T-helper 17 cell (primary cell): ENCODE measurements at places on chromosomes 3 and 15. TPM values are rescaled to one million over a fixed set of nuclear protein-coding genes. Genes with fewer than 3 reads are reported as not detected.

LYZL4 gene
- total RNA-seq: not detected

DNA sequence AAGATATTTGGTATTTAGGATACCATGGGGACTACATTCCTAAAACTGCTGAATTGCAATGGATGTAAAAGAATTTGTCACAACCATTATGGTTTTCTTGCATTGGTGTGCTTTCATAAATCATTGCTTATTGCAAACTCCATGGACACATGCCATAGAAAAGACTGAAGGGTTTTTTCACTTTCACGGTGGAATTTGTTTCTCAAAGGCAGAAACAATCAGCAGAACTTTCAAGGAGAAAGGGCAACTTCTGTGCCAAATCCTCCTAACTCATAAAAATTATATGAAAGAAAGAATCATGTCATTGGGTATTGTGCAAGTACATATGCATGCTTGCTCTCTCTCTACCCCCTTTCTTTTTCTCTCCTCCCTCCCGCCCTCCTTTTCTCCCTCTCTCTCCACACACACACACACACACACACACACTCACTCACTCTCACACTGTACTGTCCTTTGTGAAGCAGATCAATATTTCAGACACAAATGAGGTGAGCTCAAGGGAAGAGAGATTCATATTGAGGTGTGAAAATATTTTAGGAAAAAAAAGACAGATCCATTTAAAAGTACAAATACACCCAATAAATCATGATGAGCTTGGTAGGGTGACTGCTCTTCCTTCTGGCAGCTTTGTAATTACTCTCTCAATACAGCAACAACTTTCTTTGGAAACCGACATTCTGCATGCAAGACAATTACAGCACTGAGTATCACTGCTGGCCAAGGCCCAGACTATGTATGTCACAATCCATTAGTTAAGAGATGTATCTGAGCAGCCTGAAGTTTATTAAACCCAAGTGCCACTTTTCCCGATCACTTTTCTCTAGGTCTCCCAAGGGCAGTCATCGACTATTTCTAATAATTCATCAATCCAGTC, 492.6 kb downstream of the TUSC7 start:
- H3K27me3 ChIP-seq: no peaks in the 10 kb centered on the region
- DNase-seq: no peak
- H3K4me1 ChIP-seq: no peaks in the 10 kb centered on the region
- H3K27ac ChIP-seq: no peak overlapping the region

DNA sequence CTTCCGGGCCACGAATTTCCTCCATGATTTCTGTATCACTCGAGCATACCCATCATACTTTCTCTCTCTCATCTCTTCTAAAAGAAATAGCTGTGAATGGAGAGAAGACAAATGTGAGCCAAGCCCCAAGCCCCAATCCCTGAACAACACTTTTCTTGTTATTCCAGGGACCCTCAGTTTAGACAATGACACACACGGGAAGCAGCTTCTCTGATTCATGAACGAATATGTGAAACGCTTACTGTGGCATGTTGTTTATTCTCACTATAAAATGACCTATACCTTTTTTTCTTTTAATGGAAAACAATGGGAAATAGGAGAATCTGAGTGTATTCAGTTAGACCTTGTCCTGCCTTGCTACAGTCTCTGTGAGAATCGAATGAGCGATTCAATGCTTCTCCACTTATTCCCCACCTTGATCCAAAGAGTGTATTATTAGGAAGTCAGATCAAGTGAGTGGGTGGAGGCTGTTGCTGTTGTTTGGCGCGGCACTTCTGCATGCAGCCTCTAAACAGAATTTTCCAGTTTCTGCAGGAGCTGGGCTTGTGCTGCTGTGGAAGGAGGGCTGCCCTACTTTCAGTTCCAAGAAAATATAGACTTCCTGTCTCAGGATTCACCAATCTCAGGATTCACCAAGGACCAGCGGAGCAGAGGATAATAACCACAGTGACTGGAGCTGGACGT, 32.4 kb upstream of the LDHAL6B start:
- peaks cover 35% of the 10 kb centered on the region for H3K27me3 ChIP-seq
- H3K4me1 ChIP-seq: peaks cover 8% of the 10 kb centered on the region
- DNase-seq: no peak
- H3K36me3 ChIP-seq: no peaks in the 10 kb centered on the region
- H3K27ac ChIP-seq: no peak overlapping the region
- H3K4me3 ChIP-seq: no peak overlapping the region

CNTN6 gene
- total RNA-seq: not detected

DNA sequence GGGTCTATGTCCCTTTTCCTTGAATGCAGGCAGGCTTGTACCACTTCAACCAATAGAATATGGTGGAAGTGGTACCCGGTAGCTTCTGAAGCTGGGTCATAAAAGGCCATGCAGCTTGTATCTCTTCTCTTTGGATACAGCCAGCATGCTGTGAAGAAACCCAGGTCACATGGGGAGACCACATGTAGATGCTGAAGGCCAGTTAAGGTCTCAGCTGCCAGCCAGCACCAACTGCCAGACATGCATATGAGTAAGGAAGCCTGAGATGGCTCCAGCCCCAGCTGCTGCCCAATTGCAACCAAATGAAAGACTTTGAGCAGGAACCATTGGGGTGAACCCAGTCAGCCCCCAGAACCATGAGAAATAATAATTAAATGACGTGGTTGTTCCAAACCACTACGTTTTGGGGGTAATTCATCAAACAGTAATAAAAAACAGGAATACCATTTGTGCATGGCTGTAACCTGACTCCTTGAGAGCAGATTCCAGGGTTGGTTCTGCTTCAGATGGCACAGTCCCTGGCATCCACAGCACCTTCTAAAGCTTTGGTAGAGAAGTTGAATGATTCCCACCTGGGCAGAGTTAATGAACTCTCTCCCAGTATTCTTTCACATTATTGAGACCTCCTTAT, 3.8 kb downstream of the RBP2 start:
- H3K4me1 ChIP-seq: no peaks in the 10 kb centered on the region
- no peak overlapping the region for H3K27ac ChIP-seq
- no peak overlapping the region for H3K4me3 ChIP-seq

GRCh38 chr3:185582871-185583270, 3.2 kb upstream of the SENP2 start:
- no peaks in the 10 kb centered on the region for H3K36me3 ChIP-seq
- H3K4me1 ChIP-seq: peaks cover 13% of the 10 kb centered on the region
- H3K27ac ChIP-seq: no peak overlapping the region
- peaks cover 4% of the 10 kb centered on the region for H3K27me3 ChIP-seq

DNA sequence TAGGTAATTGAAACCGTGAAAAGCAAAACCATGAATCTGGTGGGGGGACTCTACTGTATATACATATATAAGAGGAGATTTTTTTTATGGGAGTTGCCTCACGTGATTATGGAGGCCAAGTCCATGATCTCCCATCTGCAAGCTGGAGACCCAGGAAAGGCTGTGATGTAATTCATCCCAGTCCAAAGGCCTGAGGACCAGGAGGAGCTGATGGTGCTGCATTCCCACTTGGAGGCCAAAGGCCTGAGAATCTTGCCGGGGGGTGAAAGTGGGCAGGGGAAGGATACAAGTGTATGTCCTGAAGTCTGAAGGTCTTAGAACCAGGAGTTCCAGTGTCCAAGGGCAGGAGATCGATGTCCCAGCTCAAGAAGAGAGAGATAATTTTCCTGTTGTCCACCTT, 37.1 kb upstream of the CEMIP start:
- H3K27me3 ChIP-seq: no peaks in the 10 kb centered on the region
- H3K4me1 ChIP-seq: peaks cover 2% of the 10 kb centered on the region
- no peak overlapping the region for H3K27ac ChIP-seq

DNA sequence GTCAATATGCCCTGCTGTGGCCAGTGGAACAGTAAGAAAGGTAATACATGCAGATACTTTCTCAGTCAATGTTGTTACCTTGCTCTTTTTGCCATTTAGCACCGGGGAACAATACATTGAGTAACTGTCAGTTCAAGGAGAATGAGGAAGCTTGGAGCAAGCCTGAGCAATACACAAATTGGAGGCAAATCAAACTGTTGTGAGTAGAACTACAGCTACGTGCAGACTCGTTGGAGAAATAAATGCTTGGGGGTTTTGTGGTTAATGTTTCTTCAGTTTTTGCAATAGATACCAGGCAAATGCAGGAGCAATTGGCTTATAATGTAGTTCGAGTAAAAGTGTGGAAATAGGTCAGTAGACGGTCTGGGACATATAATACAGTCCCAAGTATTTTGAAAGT, 587.3 kb upstream of the ROBO1 start:
- no peaks in the 10 kb centered on the region for H3K36me3 ChIP-seq
- no peaks in the 10 kb centered on the region for H3K4me1 ChIP-seq
- no peak overlapping the region for H3K27ac ChIP-seq
- DNase-seq: no peak

DNA sequence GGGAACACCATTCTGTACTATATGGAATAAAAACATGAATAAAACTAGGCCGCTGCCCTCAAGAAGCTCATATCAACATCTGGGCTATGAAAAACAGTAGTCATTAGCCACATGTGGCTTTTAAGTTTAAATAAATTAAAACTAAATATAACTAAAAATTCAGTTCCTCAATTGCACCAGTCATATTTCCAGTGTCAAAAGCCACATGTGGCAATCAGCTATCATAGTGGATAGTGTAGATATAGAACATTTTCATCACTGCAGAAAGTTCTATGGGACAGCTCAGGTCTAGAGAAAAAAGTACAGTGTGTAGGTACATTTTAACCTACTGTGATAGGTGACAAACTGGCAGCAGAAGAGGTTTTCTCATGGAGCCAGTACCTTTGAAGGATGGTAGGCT, 261.4 kb downstream of the FOXP1 start:
- no peak overlapping the region for H3K27ac ChIP-seq
- no peak for DNase-seq
- peaks cover 17% of the 10 kb centered on the region for H3K4me1 ChIP-seq
- no peak overlapping the region for H3K4me3 ChIP-seq

PBRM1 gene
- total RNA-seq: 70.8 TPM
